ENCODE measurements at places on chromosomes 5 and 9.

- DNase-seq: no peak
Observed at GRCh38 chr5:172490514-172491461, 36.5 kb upstream of the SH3PXD2B start.

DNA sequence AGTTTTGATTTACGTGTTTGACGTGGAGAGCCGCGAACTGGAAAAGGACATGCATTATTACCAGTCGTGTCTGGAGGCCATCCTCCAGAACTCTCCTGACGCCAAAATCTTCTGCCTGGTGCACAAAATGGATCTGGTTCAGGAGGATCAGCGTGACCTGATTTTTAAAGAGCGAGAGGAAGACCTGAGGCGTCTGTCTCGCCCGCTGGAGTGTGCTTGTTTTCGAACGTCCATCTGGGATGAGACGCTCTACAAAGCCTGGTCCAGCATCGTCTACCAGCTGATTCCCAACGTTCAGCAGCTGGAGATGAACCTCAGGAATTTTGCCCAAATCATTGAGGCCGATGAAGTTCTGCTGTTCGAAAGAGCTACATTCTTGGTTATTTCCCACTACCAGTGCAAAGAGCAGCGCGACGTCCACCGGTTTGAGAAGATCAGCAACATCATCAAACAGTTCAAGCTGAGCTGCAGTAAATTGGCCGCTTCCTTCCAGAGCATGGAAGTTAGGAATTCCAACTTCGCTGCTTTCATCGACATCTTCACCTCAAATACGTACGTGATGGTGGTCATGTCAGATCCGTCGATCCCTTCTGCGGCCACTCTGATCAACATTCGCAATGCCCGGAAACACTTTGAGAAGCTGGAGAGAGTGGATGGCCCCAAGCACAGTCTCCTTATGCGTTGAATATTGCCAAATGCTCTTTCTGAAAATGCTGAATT lies 850 bp downstream of the RRAGA start:
- DNase-seq: no peak

- DNase-seq: no peak
Observed at GRCh38 chr5:59640411-59640810, 253.1 kb downstream of the PDE4D start.

DNA sequence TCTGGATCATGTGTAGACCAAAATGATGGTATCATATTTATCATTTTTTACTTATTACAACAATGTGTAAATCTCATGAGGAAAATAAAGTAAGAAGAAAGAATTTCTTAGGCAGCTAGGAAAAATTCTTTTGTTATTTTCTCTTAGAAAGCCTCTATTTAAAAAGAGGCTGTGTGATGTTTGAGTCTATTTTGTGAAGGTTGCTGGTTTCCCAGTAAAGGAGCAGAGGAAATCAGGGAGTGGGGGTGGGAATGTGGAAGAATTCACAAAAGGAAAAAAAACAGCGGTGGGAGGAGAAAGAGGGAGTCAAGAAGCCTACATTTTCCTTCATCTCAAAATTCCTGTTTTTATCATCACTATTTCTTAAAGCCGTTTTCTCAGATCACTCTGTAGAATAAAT lies 20.1 kb downstream of the PTCH1 start:
- DNase-seq: no peak

DNA sequence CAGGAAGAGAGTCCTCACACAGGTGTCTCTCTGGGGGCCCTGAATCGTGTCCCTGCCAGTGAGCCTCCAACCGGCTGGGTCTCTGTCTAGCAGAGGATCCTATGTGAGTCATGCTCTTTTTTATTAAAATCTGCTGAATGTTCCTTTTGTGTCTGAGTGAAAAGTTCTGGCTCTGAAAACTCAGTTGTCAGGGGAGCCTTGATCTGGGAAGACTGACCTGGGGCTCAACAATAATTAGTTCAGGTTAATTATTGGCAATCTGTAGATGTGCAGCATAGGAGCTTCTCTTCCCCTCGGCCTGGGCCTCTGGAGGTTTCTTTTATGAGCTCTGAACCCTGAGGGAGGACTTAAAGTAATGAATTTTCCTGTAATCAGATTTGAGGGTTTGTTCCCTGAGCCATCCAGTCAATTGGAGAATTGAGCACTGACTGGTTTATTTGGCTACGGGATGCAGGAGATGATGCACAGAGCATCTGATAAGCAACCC lies 45.2 kb downstream of the ALG2 start:
- DNase-seq: no peak

GRCh38 chr9:23823269-23823668 lies 2.8 kb downstream of the ELAVL2 start:
- no peak for DNase-seq

- DNase-seq: peak; percentile 70
Observed at GRCh38 chr5:79990598-79991507, at the start of gene MTX3. Gene MTX3, minus strand, starts transcription at chr5:79991262. Its CDS starts 24 bp downstream, at chr5:79991238.
